ENCODE measurements at places on chromosomes 1 and 21. TPM values are rescaled to one million over a fixed set of nuclear protein-coding genes. Genes with fewer than 3 reads are reported as not detected.

The OR10Z1 gene
- total RNA-seq = not detected

The RCOR3 gene
- 8.6 TPM for total RNA-seq

The ICOSLG gene
- not detected for total RNA-seq

The TENT5C gene
- total RNA-seq = 0.35 TPM

The SHCBP1L gene
- not detected for total RNA-seq

The IGSF8 gene
- 17.9 TPM for total RNA-seq
